Breast epithelium (tissue), 4 donors: ENCODE measurements at places on chromosomes 2 and 18. TPM values are rescaled to one million over a fixed set of nuclear protein-coding genes. Genes with fewer than 3 reads are reported as not detected.

DNA sequence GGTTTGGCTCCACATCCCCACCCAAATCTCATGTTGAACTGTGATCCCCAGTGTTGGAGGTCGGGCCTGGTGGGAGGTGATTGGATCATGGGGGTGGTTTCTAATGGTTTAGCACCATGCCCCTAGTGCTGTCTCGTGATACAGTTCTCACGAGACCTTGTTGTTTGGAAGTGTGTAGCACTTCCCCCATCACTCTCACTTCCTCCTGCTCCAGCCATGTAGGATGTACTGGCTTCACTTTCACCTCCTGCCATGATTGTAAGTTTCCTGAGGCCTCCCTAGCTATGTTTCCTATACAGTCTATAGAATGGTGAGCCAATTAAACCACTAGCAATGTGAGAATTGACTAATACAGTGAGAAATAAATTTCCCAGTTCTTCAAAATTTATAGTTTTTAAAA is 325.9 kb downstream of the FSIP2 start:
- DNase-seq, result no peak

- DNase-seq, result no peak
Observed at GRCh38 chr18:31203096-31203793, 40.6 kb upstream of the DSC1 start.

GRCh38 chr2:109471658-109472057 is 142.1 kb downstream of the SEPTIN10 start:
- DNase-seq, result no peak

DNA sequence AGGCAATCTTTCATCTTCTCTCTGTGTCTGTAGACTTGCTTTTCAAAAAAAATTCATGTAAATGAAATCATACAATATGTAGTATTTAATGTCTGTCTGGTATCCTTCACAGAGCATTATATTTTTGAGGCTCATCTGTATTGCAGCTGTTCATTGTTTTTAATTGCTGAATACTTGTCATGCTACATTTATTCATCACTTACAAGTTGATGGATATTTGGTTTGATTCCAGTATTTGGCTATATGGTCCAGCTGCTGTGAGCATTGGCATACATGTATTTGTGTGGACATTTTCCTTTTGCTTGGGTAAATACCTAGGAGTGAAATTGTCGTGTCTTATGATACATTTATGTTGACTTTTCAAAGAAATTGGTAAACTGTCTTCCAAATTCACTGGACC is 441.4 kb downstream of the DCDC2C start:
- DNase-seq, result no peak

- no peak for DNase-seq
Observed at GRCh38 chr2:218187296-218188015, 20.7 kb upstream of the CXCR1 start.

DNA sequence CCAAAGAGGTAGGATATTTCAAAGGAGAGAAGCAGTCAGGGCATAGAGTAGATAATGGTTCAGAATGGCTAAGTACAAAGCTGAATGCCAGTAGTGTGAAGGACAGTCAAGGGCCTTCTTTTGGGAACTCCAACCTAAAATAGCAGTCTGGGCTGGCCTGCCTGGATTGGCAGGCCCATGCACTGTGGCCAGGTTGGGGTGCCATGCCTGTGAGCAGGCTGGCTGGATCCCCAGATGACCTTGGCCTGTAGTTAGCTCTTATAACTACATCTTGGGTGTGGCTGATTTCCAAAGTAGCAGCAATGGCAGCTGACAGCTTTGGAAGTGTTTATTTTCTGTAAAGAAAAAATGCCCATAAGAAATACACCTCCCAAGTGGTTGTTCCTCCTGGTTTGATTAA is 51.5 kb upstream of the ITGB6 start:
- DNase-seq, result no peak

DNA sequence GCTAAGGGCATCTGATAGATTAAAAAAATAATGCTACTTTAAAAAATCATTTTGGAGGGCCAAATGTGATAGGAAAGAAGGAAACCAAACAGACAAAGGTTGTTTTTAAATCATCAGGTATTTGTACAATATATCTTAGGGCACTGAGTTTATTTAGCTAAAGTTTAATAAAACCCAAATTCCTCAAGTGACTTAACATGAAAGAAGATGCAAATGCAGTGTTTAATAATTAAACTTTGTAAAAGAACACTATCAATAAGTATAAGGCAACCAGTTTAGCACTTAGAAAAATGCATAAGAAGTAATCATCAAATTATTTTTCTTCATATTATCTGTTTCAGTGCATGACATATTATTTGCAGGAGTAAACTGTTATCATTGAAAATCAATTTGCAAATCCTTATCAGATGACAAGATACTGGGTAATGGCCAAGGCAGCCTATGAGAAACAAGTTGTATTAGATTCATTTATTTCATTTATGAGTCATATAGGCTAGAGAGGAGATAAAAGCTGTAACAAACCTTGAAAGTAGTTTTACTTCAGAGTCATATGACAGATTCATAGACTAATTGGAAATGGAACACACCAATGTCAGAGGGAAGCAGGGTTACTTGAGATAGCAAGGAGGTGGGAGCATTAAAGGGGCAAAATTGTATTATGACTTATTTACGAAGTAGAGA is 165.5 kb downstream of the GCA start:
- DNase-seq, result no peak

Gene CDCA7
- 2.3 TPM for total RNA-seq
